Uterus (tissue), 4 donors: ENCODE measurements at places on chromosomes 4 and X. TPM values are rescaled to one million over a fixed set of nuclear protein-coding genes. Genes with fewer than 3 reads are reported as not detected.

DNA sequence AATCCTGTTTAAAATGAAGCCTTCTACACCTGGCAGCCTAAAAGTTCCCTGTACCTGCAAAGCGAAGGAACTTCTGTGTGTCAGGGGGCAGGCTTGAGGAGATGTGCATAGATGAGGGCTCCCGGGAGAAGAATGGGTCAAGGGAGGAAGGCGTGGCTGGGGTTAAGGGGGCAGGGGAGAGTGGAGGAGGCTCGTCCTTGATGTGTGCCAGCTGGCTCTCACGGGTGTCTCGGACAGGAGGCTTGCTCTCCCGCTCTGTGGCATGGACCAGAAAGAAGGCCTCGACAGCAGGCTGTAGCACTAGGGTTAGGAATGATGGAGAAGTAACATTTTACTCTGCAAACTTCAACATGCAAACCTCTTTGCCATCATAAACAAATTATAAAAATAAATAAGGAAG, 104.6 kb upstream of the HSD17B10 start:
- H3K4me3 ChIP-seq = no peak overlapping the region
- no peaks in the 10 kb centered on the region for H3K27me3 ChIP-seq
- no peak for DNase-seq
- no peak overlapping the region for H3K27ac ChIP-seq
- H3K4me1 ChIP-seq = no peaks in the 10 kb centered on the region
- H3K36me3 ChIP-seq = no peaks in the 10 kb centered on the region

GRCh38 chrX:110600745-110601310, 194.8 kb downstream of the CHRDL1 start:
- H3K4me3 ChIP-seq = no peak overlapping the region
- DNase-seq = no peak
- no peaks in the 10 kb centered on the region for H3K4me1 ChIP-seq
- H3K36me3 ChIP-seq = no peaks in the 10 kb centered on the region

GRCh38 chr4:168604496-168605373, 107.9 kb downstream of the PALLD start:
- H3K4me1 ChIP-seq = no peaks in the 10 kb centered on the region
- H3K36me3 ChIP-seq = no peaks in the 10 kb centered on the region
- peak; percentile 61 for DNase-seq

DNA sequence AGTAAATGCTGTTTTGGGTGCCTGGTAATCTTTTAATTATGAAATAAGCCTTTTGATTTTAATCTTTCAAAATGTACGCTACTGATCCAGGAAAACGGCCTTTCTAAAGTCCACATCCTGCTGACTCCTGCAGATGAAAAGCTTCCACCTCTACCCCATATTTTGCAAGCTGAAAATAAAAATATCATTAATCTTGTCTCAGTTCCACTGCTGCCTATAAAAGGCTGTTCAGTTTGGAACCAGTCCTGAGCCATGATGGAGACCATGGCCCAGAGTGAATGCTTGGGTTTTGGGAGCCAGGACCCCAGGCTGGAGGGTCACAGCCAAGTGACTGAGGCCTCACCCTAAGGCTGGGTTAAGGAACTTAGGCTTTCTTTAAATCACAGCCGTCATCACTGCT, 110.8 kb downstream of the AFF1 start:
- DNase-seq = peak; percentile 51
- H3K27ac ChIP-seq = peak overlapping the region; percentile 99
- H3K36me3 ChIP-seq = no peaks in the 10 kb centered on the region
- no peaks in the 10 kb centered on the region for H3K27me3 ChIP-seq
- H3K4me1 ChIP-seq = peaks cover 28% of the 10 kb centered on the region

DNA sequence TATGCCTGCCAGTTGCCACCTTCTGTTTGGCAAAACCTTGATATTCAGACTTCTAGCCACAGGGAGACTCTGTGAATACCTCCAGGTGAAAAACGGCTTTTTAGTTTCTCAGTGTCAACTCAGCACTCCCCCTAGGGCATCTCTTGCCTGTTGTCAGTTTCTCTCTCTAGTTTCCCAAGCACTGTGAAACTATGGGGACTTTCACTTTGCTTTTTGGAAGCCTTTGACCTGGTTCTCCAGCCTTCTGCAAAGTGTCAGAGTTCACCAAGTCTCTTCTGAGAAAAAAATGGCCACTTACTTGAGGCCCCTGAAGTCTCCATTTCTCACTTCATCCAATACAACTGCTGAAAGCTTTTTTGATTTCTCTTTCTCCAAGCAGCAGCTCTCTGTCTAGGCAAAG, 521.5 kb downstream of the INPP4B start:
- no peak overlapping the region for H3K4me3 ChIP-seq
- no peaks in the 10 kb centered on the region for H3K27me3 ChIP-seq
- no peak overlapping the region for H3K27ac ChIP-seq
- H3K36me3 ChIP-seq = no peaks in the 10 kb centered on the region
- DNase-seq = no peak
- H3K4me1 ChIP-seq = no peaks in the 10 kb centered on the region

The ETDA gene
- not detected for total RNA-seq

The TKTL2 gene
- not detected for total RNA-seq

The TEX13B gene
- not detected for total RNA-seq
